ENCODE measurements at places on chromosomes 1 and 21. TPM values are rescaled to one million over a fixed set of nuclear protein-coding genes. Genes with fewer than 3 reads are reported as not detected.

The KMO gene
- total RNA-seq = 23.0 TPM

The CA6 gene
- total RNA-seq = not detected

The ATP5PB gene
- 157 TPM for total RNA-seq

The DEPDC1 gene
- total RNA-seq = 1.2 TPM

The SETSIP gene
- not detected for total RNA-seq

The INSRR gene
- not detected for total RNA-seq

The RHCE gene
- total RNA-seq = 0.65 TPM

The RTCA gene
- 31.1 TPM for total RNA-seq

The RNF186 gene
- total RNA-seq = not detected

The OPRD1 gene
- total RNA-seq = not detected

The DYRK3 gene
- 6.4 TPM for total RNA-seq

DNA sequence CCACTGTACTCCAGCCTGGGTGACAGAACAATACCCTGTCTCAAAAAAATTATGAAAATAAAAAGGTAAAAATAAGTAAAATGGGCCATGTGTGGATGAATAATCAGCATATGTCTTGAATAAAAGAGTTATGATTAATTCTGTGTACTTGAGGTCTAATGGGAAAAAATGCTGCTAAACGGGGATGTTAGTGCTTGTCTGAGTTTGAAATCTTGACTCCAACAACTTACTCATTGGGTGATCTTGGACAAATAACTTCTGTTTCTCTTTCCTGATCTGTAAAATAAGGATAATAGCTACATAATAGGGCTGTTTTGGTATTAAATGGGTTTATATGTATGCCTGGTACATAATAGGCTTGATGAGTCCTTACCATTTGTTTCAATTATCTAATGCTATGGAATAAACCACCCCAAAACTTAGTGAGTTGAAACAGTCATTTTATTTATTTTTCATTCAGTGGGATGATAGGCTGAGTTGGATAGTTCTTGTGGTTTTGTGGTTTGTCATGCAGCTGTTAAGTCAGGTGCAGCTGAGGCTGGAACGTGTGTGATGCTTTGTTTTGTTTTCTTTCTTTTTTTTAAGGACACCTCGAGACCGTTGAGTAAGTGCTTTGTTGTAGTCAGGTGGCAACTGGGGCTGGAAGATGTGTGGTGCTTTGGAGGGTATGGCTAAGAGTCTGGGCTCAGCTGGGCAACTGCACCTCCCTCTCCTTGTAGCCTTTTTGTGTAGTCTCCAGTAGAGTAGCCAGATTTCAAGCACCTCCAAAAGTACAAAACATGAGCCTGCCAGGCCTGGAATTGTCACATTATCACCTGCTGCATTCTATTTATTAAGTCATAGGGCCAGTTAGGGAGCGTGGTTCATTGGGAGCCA lies 4.9 kb downstream of the MDM4 start:
- DNase-seq = no peak

- DNase-seq = peak; percentile 80
These were observed 45.9 kb upstream of the PUM1 start for GRCh38 chr1:31111290-31111951.

GRCh38 chr1:232622981-232623380 lies 7.0 kb downstream of the SIPA1L2 start:
- no peak for DNase-seq

GRCh38 chr1:85584923-85585322 lies 4.4 kb downstream of the CCN1 start:
- DNase-seq = no peak

- no peak for DNase-seq
These were observed 19.7 kb downstream of the YARS1 start for GRCh38 chr1:32797456-32797855.

DNA sequence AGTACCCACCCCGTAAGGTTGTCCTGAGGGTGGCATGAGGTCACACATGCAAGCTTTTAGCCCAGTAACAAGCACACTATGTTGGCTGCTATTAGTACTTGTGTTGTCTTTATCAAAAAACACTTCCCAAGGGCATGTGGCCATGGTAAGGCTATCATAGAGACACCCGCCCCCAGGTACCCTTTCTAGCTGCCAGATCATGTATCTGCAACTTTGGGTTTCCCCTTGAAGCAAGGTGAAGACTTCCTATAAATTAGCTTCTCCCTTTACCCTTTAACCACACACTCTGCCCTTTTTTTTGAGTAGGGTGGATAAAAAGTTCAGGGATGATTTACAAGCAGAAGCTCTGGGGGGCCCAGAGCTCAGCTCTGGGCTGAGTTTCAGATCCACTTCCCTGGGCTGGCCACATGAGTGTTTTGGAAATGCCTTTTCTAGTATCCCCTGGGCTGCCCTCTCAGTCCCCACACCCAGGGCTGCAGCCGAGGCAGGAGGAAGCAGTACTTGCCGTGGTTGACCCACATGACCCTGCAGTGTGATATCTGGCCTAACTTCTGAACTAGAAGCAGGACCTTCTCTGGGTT lies 2.0 kb downstream of the ZDHHC18 start:
- peak; percentile 69 for DNase-seq

DNA sequence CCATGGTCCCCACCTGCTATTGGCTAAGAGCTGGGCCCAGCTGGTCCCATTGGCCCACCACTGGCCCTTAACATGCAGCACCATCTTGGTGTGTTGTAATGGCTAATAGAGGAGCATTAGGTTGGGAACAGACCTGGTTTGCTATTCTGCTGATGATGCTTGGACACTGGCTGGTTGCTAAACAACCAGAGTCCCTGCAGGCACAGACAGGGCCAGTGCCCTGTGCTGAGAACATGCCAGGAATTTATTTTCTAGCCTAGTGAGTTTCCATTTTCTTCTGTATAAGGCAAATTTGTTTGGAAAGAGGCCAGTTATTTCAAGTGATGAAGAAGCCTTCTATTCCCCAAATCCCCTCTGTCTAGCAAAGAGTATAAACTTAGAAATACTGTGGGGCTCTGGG lies 42.9 kb upstream of the TDRD10 start:
- no peak for DNase-seq

DNA sequence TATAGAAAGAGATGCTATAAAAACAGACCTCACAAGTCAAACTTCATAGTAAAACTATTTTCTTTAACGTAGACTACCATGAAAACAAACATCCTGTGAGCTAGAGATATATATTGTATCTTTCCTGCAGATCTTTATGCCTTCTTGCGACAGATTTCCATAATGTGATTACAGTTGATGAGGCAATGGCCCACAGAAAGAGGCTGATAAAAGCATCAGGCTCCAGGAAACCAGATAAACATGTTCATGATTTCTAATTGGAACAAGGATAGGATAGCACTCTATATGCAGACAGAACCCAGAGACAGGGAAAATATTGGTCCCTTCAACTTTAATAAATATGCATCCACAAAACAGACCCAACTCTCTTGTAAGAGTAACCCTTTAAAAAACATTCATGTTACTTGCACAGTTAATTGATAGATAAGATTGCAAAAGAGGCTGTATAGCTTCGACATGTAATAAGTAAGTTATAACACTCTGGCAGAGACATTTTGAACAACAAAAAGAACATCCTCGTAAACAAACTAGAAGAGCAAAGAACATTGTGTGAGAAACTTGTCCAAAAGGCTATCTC lies 329.4 kb downstream of the AGBL4 start:
- DNase-seq = no peak

DNA sequence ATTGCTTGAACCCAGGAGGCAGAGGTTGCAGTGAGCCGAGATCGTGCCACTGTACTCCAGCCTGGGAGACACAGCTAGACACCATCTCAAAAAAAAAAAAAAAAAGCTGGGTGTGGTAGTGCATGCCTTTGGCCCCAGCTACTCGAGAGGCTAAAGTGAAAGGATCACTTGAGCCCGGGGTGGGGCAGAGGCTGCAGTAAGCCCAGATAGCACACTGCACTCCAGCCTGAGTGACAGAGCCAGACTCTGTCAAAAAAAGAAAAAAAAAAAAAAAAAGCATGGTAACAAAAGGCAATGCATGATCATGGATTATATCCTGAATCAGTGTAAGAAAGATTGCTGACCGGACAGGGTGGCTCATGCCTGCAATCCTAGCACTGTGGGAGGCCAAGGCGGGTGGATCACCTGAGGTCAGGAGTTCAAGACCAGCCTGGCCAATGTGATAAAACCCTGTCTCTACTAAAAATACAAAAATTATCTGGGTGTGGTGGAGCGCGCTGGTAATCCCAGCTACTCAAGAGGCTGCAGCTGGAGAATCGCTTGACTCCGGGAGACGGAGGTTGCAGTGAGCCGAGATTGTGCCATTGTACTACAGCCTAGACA lies 76.3 kb downstream of the RUSC1 start:
- peak; percentile 80 for DNase-seq

- no peak for DNase-seq
These were observed 57.7 kb upstream of the ZC3H11B start for GRCh38 chr1:219670426-219671149.

DNA sequence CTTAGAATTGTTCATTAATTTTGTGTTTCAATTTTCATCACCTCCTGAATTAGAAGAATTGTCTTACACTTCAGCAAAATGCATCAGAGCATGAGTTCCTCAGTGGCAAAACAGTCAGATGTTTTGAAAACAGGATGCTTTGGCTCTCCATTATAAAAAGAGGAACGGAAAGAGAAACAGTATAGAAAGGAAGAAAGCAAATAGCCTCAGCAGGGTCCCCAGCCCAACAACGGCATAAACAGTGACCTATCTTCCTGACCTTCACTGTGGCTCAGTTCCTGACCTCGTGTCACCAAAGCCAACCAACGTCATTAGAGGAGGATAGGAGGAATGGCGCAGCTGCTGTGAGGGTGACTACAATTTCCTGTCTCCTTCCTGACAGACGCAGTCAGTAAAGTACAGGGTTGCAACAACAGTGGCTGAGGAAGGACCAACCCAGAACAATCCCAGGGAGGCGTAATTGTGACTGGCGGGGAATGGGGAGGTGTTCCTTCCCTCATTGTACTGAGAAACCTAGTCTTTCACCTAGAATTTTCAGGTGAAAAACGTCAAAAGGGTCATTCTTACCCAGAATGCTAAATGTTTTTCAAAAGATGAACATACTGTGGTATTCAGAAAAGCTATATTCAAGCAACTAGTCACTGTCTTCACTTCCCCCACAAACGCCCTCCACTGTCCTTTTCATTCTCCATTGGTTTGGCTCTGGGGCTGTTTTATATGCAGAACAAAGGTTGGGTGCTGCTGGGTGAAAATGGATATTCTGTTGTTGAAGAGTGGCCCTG lies 197.9 kb upstream of the SGIP1 start:
- DNase-seq = peak; percentile 61

GRCh38 chr1:164638492-164639202 lies 79.7 kb downstream of the PBX1 start:
- DNase-seq = no peak

GRCh38 chr1:27668121-27668807 lies 3.7 kb downstream of the IFI6 start:
- no peak for DNase-seq

DNA sequence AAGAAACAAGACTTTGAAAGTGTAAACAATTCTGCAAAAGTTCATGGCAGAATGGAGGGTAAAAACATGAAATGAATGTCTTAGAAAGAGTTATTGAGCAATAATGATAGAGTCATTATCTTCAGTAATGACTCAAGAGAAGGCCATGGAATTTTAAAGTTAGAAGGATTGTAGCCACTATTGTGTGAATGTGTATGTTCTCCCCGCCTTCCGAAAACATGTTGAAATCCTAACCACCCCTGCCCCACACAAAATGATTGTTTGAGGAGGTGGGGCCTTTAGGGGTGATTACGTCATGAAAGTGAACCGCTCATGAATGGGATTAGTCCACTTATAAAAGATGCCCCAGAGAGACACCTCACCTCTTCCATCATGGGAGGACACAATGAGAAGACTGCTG lies 93.8 kb upstream of the CCDC190 start:
- DNase-seq = no peak

DNA sequence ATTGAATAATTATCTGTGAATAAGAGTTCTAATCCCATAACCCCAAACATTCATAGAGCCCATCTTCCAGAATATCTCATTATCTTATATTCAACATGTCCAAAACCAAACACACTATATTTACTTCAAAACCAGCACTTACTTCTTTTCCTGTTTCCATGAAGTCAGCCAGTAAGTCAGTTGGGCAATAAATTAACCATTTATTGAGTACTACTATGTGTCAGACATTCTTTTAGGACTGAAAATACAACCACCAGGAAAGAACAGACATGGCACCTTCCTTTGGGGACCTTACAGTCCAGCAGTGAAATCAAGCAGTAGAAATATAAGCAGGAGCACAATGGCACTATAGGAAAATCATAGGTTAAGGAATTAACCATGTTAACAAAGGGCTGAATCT lies 8.8 kb downstream of the AK5 start:
- no peak for DNase-seq

DNA sequence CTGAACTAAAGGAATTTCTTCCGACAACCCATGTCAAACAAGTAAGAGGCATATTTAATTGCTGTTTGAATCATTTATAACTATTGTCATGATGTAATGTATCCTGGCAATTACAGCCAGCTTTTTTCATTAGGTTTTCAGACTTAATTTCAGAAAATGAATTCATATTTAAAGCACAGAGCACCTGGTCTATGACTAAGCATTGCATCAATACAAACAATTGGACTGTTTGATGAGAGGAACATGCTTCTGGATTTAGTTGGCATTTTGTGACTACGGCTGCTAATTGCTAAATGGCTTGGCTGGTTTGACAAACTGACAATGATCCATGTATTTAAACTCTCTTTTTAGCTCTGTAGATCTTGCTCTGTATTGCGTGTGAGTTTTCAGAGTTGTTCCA lies 853.4 kb downstream of the NCAM2 start:
- DNase-seq = no peak

- no peak for DNase-seq
These were observed 40.1 kb upstream of the HMCN1 start for GRCh38 chr1:185694081-185694480.

DNA sequence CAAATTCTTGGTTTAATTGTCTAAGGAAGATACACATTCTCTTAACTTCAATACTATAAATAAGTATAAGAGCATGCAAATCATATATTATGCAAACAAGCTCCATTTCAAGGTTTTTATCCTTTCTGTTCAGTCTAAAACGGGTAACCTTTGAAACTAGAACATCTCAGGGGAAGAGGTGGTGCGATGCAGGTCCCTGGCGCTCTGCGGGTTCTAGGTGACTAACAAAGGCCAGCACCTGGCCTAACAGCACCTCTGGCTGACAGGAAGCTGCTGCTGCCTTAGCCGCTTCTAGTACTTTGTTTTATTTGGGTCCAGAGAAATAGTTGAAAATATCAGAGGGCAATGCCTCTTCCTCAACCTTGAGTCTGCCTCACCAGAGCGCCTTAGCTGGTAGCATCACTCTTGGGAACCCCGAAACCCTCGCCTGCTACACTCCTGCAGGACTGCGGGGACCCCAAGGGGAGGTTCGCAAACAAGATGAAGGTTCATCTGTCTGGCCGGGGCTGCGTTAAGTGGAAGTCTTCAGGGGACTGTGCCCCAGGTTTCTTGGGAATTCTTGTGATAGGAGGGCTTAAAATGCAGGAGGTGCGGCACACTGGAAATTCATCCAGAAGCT lies 45.5 kb downstream of the PRDM15 start:
- no peak for DNase-seq

- no peak for DNase-seq
These were observed 25.8 kb upstream of the PPT1 start for GRCh38 chr1:40122855-40123254.
